ENCODE measurements at places on chromosomes 16 and 17.

GRCh38 chr17:42271006-42271778 lies 5.0 kb downstream of the STAT5B start:
- DNase-seq = no peak

DNA sequence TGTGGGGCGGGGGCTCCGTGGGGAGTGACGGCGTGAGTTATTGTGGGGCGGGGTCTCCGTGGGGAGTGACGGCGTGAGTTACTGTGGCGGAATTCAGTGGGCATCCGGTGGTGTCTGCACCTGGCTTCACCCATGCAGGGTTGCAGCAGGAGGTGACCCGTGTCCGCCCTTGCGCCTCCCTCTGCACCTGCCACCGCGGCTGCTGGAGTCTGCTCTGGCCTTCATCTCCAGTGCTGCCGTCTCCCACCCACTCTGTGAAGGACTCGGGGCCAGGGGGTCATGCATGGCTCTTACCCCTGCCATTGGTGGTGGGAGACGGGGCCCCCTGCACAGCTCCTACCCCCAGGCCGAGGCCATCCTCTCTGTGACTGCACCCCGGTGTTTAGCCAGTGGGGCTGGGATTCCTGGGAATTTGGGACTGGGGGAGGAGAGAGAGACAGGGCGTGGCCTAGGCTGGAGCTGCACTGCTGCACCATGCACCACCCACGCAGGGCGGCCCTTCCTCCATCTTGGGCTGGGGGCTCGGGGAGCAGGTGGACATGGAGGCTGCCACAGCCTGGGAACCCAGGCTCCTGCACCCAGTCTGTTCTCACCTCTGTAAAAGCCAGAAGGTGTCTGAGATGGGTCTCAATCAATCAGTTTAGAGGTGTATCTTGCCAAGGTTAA lies 1.3 kb upstream of the PABPN1L start:
- no peak for DNase-seq

DNA sequence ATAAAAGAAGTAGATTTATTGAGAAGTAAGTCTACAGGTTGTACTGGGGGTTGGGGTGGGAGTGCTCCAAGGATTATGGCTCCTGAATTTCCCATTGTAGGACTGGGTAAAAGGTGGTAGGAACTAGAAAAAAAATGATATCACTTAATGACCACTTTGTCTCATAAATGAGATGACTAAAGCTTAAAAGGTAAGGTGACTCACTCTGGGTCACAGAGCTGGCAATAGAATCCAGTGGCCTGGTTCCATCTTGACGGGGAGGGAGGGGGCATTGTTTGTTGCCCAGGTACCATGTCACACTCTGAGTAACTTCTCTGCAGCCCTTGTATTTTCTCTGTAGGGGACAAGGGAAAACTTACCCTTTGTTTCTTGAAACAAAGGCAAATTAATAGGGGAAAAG lies 126.1 kb downstream of the PITPNC1 start:
- no peak for DNase-seq

- DNase-seq = no peak
Observed at GRCh38 chr17:27241346-27241946, 52.5 kb upstream of the WSB1 start.

- DNase-seq = no peak
Observed at GRCh38 chr17:59832883-59833379, 59.8 kb downstream of the TUBD1 start.

- DNase-seq = no peak
Observed at GRCh38 chr17:2700491-2701141, 10.9 kb downstream of the CLUH start.

DNA sequence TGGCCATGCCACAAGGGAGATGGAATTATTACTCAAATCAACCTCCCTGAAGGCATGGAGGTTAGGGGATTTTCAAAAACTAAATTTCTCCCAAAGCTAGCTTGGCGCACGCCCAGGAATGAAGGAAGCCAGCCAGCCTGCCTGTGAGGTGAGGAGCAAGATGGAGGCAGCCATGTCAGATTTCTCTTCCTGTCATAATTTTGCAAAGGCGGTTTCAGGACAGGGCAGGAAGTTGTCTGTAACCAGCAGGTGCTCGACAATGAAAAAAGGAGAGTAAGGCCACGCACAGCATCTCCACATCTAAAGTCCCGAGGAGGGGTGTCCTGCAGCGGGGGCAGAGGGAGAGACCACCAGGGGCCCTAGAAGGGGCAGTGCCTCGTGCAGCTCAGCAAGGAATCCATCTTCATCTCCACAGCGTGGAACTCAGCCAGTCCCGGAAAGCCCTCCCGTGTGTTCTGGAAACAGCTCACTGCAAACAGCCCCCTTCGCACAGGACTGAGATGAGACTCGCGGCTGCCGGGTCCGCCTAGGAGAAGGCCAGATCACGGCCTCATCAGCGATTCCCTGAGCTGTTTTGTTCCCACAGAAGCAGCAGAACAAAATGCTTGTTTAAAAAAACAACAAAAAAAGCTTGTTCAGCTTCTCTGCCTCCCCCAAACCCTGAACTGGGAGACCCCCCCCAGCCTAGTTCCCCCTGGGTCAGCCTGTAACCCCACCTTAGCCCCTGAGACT lies 47.8 kb downstream of the SLC7A5 start:
- no peak for DNase-seq

DNA sequence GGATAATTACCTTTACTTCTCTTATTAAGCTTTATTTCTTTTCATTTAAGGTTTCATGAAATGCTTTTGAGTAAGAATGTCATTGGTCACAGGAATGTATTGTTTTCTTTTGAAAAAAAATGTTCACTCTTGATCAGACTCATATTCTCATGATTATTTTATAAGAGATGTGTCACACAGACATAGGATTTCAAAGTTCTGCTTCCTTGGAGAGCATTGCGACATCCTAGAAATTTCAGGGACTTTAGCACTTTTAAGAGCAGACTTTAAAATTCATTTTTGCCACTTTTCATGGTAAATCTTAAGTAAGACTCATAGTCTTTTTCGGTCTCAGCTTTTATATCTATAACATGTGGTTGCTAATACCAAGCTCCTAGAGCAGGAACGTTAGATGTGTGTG lies 314.7 kb downstream of the CDH8 start:
- DNase-seq = no peak

DNA sequence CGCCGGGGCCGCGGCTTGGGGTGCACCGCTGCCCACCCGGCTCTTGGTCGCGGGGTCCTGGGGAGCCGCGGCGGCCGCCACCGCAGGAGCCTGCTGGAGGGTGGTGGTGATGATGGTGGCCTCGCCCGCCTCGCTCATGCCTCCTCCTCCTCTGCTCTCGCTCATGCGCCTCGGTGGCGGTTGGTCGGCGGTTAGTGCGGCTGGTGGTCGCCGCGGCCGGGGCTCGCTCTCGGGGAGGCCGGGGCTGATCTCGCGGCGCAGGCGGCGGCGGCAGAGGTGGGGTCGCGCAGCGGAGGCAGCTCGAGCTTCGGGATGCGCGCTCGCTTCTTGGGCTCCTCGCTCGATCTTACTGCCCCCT lies 41.6 kb downstream of the AHSP start:
- DNase-seq = no peak

- DNase-seq = peak; percentile 13
Observed at GRCh38 chr16:85524630-85525419, 88.3 kb upstream of the GSE1 start.

- no peak for DNase-seq
Observed at GRCh38 chr16:67196881-67197280, 2.0 kb upstream of the ELMO3 start.

GRCh38 chr17:19403021-19403420 lies 8.0 kb upstream of the RNF112 start:
- no peak for DNase-seq

GRCh38 chr16:54006693-54007092 lies 279.9 kb downstream of the IRX3 start:
- no peak for DNase-seq

DNA sequence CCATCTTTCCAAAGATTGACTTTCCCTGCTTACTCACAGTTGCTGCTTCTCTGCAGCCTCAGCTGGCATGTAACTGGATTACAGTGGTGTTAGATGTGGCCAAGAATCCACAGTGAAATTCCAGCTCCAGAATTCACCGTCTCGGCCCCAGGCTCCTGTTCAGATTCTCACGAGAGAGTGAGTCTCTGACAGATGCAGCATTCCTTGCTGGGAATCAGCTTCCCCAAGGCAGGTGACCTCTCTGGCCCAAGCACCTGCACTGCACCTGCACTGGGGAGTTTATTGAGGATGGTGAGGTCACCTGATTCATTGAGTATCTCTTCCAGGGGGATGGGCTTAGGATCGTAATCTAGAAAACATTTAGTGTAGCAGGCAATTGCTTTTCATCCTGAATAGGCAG lies 600.5 kb upstream of the RBFOX1 start:
- no peak for DNase-seq

GRCh38 chr17:56125830-56126819 lies 27.1 kb upstream of the ANKFN1 start:
- DNase-seq = no peak

Data from naive B cell (primary cell).